ENCODE measurements at places on chromosomes 4 and X.

GRCh38 chr4:972651-973424 is 531 bp downstream of the DGKQ start:
- DNase-seq: no peak

- DNase-seq: no peak
Observed at GRCh38 chr4:169611157-169611556, 1.2 kb downstream of the NEK1 start.

- no peak for DNase-seq
Observed at GRCh38 chr4:183402771-183403170, 41.7 kb upstream of the CDKN2AIP start.

DNA sequence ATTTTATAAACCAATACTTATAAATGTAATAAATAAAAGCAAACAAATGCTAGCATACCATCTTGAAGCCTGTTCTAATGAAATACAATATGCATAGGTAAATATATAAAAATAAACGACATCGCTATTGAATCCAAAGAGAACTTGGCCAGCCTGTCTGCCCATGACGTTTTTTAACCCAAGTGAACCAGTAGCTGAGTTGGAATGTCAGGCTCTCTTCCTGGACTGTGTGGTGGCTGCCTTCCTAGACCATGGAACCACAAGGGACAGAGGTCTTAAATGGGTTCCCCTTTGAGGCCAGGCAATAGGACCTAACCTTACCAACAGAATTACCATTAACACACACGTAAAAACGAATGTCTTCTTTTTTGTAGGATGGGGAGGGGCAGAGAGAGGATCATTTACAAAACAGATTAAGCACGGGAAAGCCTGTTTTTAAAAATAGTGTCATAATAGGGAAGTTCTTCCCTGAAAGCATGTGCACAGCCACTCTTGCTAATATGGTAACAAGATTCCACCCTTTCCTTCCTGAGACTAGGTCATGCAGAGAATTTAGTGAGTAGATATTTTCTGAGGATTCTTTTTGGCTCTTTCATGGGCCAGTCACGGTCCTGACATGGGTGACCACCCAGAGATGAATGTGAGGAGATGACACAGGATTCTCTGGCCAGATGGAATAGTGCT is 69.4 kb upstream of the ACSL1 start:
- no peak for DNase-seq

DNA sequence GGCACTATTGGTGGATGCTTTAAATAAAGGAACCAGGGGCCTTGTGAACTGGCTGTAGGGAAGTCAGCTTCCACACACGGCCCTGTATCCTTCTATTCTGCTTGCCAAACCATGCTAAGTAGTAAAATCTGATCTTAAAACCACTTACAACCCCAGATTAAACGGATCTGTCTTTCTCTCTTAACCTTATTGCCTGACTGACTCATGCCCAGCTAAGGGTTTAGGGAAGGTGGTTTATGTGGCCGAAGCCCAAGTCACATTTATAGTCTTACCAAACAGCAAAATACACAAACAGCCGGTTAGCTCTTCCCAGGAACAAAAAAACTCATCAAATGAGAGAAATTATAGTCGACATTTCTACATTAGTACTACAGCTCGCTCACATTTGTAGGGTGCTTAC is 988.4 kb upstream of the TENM3 start:
- no peak for DNase-seq

DNA sequence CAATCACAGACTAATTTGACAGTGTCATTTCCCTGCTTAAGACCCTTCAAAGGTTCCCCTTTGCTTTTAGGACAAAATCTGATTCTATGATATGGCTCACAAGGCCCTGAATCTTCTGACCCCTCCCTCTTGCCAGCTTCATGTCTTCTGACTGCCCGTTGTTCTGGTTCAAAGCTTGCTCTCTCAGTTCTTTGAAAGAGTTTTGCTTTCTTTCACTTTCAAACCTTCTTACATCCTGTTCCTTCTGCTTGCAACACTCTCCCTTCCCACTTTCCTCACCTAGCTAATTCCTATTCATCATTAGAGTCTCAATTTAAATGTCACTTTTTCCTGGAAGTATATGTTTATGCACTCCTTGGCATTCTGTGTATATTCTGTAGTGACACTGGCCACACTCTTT is 299.2 kb downstream of the IDS start:
- no peak for DNase-seq

- no peak for DNase-seq
Observed at GRCh38 chr4:3477750-3478430, 14.8 kb downstream of the DOK7 start.

All from cerebellar nuclear complex (tissue), 1 donor.